H9 (cell line): ENCODE measurements at places on chromosomes 5 and 9.

DNA sequence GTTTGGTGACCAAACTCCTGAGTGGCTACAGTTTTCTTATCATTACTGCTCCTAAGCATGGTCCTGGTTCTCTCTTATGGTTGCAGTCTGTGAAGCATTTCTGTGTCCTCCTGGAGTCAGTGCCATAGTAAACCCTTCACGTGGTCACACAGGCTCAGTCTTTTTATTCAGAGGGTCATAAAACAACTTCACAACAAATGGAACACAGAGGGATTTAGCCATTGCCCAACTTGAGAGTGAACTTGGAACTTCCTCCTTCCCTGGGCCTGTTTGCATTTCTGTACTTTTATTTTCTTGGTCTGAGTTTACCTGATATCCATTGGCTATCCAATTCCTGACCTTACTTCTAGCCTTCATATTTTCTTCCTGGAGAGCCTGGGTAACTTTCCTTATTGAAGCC is 144.9 kb downstream of the CCDC192 start:
- DNase-seq: no peak

DNA sequence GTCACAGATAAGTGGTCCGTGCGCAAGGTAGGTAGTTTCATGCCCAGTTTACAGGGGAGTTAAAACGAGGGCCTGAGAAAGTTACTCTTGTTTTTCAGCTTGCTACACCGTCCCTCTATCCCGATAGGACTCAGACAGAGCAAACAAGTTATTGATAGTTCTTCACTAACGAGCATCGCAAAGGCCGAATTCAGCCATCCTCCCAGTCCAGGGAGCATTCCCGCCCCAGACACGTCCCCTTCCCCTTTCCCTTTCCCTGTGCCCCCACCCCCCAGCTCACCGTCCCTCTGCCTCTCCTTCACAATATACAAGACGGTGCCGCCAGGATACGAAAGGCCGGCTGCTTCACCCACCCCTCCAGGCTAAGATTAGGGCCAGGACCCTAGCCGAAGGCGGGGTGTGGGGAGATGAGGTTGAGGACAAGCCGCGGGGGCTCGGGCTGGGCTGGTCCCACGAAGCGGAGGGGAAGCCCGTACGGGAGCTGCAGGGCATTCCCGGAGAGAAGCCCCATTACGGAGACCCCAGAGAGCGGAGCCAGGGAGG is 599 bp downstream of the KIAA1191 start:
- no peak for DNase-seq

GRCh38 chr5:143431789-143432188 is 28.3 kb upstream of the NR3C1 start:
- no peak for DNase-seq

GRCh38 chr9:134630861-134631260 is 10.7 kb upstream of the COL5A1 start:
- DNase-seq: peak; percentile 6

GRCh38 chr5:7714697-7715096 is 136.2 kb downstream of the CFAP90 start:
- DNase-seq: no peak

GRCh38 chr9:4297151-4297785 is 2.6 kb downstream of the GLIS3 start:
- peak; percentile 84 for DNase-seq

- peak; percentile 83 for DNase-seq
Observed at GRCh38 chr9:34547960-34548611, 25.3 kb upstream of the ENHO start.

DNA sequence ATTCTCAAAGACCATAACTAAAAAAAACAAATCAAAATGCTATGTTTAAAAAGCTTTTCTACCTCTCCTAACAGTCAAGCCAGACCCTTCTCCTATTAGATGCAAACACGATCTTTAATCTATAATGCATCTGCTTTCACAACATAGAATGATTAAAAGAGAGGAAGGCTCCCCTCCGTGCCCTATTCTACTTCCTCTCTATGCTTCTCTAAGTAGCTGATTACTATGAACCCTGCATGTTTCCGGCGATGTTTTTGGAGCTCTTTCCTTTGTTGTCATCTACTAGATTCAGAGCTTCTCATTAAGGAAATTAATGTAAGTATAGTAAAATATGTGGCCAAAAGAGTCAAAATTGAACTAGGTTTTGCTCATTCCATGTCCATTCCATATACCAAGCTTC is 29.2 kb upstream of the CEP120 start:
- DNase-seq: no peak

- no peak for DNase-seq
Observed at GRCh38 chr5:110853267-110853666, 114.5 kb downstream of the SLC25A46 start.

DNA sequence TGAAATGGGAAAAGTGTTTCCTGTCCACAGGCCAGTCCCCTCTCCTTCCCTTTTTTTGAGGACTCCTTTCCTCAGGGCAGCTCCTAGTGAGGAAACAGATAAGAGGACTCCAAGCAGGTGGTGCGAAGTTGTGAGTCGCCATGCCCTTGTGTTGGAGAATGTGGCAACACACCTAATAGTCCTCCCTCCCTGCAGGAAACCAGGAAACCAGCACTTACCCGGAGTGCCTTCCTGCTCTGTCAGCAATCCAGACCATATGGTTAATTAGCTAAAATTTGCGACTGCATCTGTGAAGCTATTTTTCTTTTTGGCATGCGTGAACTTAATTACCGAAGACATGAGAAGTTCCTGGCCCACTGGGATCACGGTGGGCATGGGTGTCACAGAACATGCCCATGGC is 69.9 kb downstream of the TRIM32 start:
- no peak for DNase-seq

DNA sequence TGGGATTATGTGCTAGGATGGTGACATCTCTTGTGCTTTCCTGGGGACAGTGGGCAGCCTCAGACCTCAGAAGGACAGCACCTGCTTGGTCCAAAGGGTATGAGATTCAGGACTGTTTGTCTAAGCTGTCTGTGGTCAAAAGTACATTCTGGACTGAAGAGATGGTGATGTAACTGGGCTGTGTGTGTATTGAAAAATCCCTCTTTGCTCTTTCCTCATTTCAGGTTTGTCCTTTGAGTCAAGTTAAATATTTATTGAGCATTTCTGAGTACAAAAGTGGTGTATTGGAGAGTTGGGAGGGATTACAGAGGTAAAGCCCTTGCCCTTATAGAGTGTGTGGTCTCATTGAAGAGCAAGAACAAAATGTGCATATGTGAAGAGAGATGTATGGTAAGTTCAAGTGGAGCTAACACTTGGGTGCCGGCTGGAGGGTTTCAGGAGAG is 46.7 kb downstream of the RCL1 start:
- no peak for DNase-seq

DNA sequence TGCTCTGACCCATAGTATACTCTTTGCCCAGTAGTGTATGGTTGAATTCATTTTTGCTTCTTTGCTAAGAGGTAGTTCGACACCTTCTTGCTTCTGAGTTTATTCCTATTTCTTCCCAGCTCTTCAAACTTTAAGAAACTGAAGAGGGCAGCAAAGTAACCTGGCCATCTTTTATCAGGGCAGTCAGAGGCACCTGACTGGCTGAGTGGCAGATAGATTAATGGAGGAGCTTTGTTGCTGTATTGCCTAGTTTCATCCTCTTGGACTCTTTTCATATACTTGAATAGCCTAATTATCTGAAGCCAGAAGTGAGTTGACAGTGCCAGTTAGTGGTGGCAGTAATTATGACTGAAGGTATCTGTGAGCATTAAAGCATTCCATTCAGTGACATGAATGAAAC is 82.5 kb downstream of the UHRF2 start:
- no peak for DNase-seq

GRCh38 chr9:119339056-119339455 is 30.2 kb downstream of the BRINP1 start:
- DNase-seq: no peak

DNA sequence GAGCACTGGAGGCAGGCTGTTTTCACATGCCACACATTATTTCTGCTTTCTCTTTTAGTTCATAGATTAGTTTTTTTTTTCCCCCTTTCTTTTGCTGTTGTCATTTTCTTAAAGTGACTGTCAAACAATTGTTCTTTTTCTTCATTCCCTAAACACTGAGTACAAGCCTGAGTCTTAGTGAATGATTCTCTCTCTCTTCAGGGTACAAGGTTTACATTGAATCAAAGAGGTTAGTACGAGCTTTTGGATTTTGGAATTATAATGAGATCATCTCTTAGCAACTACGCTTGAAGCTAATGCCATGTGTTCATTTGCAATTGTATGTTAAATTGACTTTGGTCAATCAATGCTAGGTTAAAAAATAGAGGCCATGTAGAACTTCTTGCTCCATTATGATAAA is 125.1 kb downstream of the CMYA5 start:
- no peak for DNase-seq

DNA sequence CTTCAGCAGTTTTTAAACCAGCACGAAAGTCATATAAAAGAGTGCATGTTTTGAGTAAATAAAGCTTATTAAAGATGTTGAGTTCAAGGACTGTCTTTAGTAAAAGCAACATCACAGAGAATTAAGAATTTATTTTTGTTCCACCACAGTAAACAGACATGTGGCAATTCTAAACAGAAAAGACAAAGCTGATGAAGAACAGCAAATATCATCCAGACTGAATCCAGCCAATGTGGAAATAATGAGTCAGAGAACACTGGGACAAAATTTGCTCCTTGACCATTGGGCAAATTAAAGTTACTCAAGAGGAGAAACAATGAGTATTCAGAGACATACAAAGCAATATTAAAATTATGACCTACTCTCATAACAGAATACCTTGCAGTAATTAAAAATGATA is 28.8 kb downstream of the OR2K2 start:
- DNase-seq: no peak

DNA sequence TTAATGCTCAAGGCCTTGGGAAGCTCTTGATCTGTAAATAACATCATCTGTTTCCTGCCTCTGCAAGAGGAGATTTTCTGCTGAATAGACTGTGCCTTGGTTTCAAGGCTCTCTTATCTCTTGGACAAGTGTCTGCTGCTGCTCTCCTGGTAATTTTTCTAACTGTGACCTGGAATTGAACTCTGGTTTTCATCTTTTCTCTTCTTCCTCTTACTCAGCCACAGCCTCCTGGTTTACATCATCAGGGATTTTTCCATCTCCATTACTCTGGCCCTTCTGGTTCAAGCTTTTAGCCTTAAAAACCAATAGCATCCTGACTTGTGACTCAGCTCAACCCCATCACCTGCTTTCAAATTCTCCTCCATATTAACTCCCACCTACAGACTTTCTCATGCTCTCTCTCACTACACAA is 49.6 kb upstream of the ITGA1 start:
- DNase-seq: no peak

DNA sequence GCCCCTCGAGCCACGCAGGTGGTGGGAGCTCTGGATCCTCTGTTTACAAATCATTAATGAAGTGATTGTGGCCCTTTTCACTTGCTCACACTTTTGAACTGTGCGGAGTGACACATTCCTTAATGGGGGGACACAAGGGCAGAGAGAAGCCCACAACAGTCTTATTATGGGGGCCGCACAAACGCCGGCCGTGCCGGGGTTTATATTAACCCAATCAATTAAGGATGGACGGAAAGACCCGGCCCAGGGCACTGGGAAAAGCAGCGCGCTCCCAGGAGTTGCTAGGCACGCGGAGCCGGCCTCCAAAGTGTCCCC is 634.8 kb downstream of the IRX1 start:
- no peak for DNase-seq

DNA sequence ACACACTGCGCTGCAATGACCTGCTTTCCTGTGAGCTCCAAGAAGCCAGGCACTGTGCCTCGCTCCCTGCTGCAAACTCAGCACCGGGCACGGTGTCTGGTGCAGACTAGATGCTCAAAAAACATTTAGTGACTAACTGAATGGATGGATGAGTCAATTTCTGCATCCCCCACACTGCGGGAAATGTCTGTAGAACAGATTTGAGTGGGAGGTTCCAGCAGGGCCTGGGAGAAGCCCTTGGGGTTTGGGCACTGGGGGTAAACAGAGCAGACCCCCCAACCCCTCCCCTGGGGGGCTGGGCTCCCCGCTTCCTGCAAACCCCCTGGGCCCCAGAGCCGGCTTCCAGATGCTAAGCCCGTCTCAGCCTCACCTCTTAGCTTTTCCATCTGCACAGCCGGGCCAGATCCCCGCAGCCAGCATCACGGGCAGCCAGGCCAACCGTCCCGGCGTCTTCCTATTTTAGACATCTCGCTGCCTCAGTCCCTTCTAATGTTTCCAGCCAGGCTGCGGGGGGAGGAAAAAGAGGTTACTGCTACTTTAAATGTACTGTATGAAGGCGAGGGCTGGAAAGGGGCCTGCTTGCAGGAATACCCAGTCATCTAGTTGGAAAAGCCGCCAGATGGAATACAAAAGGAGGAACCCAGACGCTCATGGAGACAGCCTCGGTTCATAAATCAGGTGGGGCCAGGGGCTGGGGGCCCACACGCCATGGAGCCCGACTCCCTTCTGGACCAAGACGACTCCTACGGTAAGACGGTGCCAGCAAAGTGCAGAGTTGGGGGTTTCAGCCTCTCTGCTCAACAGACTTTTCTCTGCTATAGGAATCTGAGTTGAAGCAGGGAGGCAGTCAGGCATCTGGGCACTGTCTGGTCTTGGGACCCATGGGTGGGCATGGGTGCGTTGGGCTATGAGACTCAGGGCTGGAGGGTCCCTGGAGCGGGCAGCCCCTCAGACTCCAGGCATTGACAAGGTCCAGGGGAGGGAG is 67.1 kb upstream of the GGTA1 start:
- DNase-seq: no peak

DNA sequence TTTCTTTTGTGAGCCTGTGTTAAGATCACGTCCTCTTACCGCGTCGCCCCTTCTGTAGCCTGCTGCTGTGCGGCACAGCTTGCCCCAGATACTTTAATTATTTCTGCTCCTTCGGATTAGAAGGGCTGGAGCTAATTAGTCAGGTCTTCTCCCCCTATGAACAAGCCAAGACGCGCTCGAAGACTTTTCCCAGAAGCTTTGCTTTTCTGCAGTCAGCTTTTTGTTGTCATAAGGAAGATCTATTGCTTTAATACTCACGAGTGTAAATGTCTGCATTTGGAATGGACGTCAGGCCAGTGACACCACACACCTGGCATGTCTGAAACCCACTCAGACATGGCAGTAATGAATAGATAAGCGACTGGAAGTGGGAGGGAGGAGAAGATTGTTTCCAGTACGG is 37.0 kb downstream of the PRUNE2 start:
- no peak for DNase-seq

GRCh38 chr5:42612750-42613366 is 143.8 kb upstream of the CCDC152 start:
- no peak for DNase-seq

- no peak for DNase-seq
Observed at GRCh38 chr9:70811638-70812037, 309.8 kb downstream of the TRPM3 start.

DNA sequence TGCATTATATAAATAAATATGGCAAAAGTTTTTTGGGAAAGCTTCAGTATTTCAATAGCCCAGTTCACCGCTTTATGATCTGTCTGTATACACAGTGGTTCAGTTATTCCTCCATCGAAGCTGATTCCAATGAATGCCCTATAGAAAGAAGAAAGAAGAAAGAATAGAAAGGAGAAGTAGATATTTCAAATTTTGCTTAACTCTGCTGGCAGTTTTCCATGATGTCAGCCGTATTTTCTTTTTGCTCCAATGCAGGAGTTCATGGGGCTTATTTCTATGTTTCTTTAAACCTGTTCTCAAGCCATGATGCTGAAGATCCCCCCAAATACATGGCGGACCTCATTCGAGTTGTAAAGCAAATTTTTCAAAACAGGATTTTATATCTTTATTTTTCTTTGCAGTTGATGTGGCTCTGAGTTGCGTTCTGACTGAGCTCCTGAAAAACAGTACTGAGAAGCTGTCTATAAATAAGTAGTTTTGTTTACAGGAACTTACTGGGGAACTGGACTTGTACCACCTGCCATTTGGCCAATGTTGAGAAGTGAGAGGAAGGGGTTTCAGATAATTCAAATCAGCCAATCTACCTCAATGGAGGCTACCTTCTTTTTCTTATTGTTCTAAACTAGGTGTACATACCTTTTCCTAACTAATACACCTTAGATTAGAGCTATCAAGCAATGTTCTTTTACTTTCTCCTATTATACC is 418.5 kb upstream of the MEF2C start:
- no peak for DNase-seq
